Articular chondrocyte of knee joint (primary cell): ENCODE measurements at places on chromosomes 1 and 21. TPM values are rescaled to one million over a fixed set of nuclear protein-coding genes. Genes with fewer than 3 reads are reported as not detected.

CRYBG2 gene
- total RNA-seq: not detected in 2 replicates

DMRTA2 gene
- not detected in 2 replicates for total RNA-seq

TGFB2 gene
- total RNA-seq: 31.8 and 49.2 TPM in 2 replicates

AADACL3 gene
- total RNA-seq: not detected in 2 replicates

MTX1 gene
- 33.8 and 37.4 TPM in 2 replicates for total RNA-seq

GUCA2B gene
- total RNA-seq: not detected in 2 replicates

IVL gene
- 0.11 TPM in 1 of 2 replicates, not detected in the other for total RNA-seq

S100A12 gene
- total RNA-seq: not detected in 2 replicates

NAV1 gene
- total RNA-seq: 86.9 and 102 TPM in 2 replicates

CHRM3 gene
- 0.13 and 0.43 TPM in 2 replicates for total RNA-seq

NR5A2 gene
- total RNA-seq: 0.11 and 0.13 TPM in 2 replicates

GPA33 gene
- not detected in 2 replicates for total RNA-seq

ZNF697 gene
- 6.1 and 9.4 TPM in 2 replicates for total RNA-seq

LRIG2 gene
- 19.5 and 20.4 TPM in 2 replicates for total RNA-seq

STRIP1 gene
- total RNA-seq: 40.8 and 44.0 TPM in 2 replicates

ZNF683 gene
- total RNA-seq: not detected in 2 replicates

ERO1B gene
- 5.2 and 6.6 TPM in 2 replicates for total RNA-seq

ERI3 gene
- 47.0 and 48.2 TPM in 2 replicates for total RNA-seq

LRRC7 gene
- under 0.01 TPM in 1 of 2 replicates, not detected in the other for total RNA-seq

SPRR2E gene
- not detected in 2 replicates for total RNA-seq

CD244 gene
- not detected in 2 replicates for total RNA-seq

ZNF687 gene
- 12.9 and 14.1 TPM in 2 replicates for total RNA-seq

COA7 gene
- total RNA-seq: 12.0 and 12.4 TPM in 2 replicates

GPR89A gene
- 37.0 and 48.8 TPM in 2 replicates for total RNA-seq

NR0B2 gene
- total RNA-seq: not detected in 2 replicates

SERPINC1 gene
- total RNA-seq: 0.11 TPM in 1 of 2 replicates, not detected in the other

PRDM16 gene
- total RNA-seq: 10.6 and 10.7 TPM in 2 replicates

SPATA1 gene
- 2.2 and 2.8 TPM in 2 replicates for total RNA-seq
